ENCODE measurements at places on chromosomes 2 and 18.
A peak's percentile ranks its signal among the peaks of the same experiment; 100 is the strongest.

- DNase-seq, result no peak
Observed at GRCh38 chr2:111053825-111054515, 66.7 kb upstream of the BCL2L11 start.

DNA sequence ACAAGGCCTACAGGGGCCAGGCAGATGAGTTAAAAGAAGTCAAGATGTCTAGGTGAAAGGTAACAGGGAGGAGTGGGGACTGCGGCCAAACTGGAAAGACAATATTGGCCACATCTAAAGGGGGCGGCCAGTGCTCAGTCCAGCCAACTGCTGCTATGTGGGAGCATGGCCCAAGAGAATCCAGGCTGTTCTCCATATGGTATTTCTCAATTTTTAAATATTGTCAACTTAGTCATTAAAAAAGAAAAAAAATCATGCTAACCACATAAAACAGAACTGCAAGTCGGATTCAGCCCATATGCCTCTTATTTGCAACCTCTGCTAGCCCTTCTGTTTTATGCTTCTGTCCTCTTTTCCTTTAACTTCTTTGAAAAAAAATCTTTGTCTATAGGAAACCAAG is 14.8 kb downstream of the TRABD2A start:
- no peak for DNase-seq

GRCh38 chr2:10301941-10302478 is 694 bp upstream of the HPCAL1 start:
- DNase-seq, result no peak

GRCh38 chr2:220246386-220246785 is 619.0 kb downstream of the SLC4A3 start:
- no peak for DNase-seq

- no peak for DNase-seq
Observed at GRCh38 chr18:26215247-26215970, 10.8 kb upstream of the TAF4B start.

DNA sequence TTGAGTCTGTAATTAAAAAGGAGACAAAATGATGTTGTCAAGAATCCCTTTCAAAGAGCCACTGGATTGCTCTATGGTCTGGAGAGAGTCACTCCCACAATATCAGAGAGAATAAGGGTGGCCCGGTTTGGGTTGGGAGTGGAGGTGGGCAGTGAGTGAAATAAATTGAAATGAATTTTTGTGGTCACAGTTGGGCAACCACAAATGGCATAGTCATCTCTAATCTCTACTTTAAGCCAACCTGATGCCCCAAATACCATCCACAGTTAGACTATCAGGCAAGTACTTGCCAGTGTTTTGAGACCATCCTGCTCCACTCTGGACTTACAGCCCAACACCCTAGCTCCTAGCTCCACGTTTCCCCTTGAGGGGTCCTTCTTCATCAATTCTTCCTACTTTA is 559.7 kb downstream of the BCL11A start:
- no peak for DNase-seq

GRCh38 chr2:19745318-19746136 is 156.3 kb downstream of the TTC32 start:
- DNase-seq, result no peak

DNA sequence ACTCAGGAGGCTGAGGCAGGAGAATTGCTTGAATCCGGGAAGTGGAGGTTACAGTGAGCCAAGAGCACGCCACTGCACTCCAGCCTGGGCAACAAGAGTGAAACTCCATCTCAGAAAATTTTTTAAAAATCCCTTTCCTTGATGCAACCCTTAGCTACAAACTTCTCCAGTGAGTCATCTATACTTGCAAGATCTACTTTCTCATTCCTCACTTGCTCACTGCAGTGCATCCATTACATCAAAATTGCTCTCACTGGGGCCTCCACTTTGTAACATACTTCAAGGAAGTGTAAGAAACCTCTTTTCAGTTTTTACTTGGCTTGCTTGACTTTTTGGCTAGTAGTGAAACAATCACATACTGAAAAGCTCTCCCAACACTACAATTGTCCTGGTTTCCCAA is 65.3 kb downstream of the REEP1 start:
- DNase-seq, result no peak

DNA sequence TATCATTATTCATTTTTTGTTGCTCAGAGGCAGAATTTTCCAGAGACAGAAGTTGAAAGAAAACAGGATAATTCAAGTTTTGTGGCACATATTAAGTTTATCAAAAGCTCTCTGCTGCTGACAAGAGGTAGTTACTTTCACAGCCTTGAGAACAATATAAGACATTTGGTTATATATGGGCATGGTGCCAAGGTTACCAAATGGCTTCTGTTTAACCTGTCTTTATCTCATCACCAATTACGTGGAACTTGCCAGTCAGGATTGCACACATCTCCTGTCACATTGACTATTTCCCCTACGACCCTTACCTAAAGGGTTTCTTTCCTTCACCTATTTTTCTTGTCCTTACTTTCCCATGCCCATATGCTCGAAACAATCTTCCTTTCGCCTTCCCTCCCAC is 35.9 kb downstream of the KLF7 start:
- no peak for DNase-seq

GRCh38 chr18:55189972-55190371 is 230.7 kb upstream of the CCDC68 start:
- peak; percentile 20 for DNase-seq

DNA sequence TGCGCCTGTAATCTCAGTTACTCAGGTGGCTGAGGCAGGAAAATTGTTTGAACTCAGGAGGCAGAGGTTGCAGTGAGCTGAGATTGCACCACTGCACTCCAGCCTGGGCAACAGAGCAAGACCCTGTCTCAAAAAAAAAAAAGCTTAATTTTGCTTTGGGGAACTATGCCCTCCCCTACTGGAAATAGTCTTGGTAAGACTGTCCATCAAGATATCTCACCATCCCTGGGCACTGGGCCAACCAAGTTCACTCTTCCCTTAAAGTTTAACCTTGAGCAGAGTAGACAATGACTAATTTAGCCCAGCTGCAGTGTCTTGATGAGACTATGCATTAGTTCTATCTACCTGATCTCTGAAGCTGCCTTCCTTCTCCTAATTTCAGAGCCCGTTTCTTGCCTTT is 44.7 kb downstream of the ASXL2 start:
- DNase-seq, result no peak

DNA sequence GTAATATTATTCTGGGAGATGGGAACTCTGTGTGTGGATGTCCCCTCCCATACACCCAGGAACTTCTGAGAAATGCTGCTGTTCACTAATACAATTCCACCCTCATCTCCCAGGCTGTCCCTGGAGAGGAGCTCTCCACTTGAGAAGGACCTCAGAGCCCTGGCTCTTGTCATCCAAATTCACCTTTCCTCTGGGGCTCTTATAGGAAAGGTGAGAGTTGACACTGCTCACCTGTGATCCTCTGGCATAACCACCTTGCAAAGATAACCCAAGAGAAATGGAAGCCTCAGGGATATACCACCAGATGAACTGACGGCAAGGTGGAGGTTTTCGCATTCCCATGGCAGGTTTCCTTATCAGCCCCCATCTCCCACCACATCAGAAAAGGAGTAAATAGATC is 52.0 kb downstream of the IL1RL2 start:
- no peak for DNase-seq

- no peak for DNase-seq
Observed at GRCh38 chr18:64416990-64417389, 268.1 kb upstream of the LINC00305 start.

GRCh38 chr2:160932960-160933359 is 227.3 kb upstream of the TANK start:
- DNase-seq, result no peak

DNA sequence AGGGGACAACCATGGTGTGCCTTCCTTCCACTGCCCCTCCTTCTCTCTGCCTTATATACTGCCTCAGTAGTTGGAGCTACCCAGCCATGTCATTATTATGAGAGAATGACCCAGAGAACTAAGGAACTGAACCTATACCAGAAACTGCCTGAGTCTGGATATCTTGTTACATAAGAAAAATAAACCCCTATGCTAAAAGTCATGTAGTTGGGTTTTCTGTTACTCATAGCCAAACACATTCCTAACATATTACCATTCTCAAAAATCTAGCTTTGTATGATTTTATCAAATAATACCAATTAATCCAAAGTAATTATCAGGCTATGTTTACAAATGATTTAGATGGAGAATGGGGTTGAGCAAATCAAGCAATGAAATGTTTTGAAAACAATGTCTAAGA is 15.0 kb upstream of the KLF7 start:
- no peak for DNase-seq

GRCh38 chr2:20215183-20216040 is 9.5 kb downstream of the SDC1 start:
- no peak for DNase-seq

Data from astrocyte of the hippocampus (primary cell).